NCI-H774 (cell line): ENCODE measurements at places on chromosomes 12 and 14.

DNA sequence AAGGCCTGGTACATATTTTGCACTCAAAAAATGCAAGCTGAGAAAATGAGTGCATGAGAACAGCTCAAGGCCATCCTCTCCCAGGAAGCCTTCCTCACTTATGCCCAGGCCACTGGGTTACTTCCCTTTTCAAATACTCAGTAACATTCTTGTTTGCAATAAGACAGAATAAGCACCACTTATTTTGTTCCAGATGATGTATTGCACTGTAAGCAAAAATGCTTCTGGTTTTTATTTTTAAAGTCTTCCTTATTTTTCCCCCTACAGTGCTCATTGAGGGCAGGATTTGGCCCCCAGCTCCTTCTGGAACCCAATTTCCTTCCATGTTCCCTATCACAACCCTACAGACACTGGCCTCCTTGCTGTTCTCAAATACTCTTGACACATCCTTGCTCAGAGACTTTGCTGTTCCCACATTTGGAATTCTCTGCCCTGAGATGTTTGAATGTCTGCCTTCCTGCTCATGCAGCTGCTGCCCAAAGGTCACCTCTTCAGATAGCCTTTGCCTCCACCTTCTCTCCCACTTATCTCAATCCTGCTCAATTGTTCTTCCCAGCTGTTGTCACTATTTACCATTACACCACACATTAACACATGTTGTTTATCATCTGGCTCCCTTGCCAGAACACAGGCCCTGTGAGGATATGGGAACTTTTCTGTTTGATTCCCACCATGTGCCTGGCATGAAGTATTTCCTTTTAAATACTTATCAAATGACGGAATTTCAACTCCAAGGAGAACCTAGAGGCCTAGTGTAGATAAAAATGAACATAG lies 49.9 kb downstream of the IFNG start:
- no peak for DNase-seq

GRCh38 chr12:88889326-88890110 lies 309.2 kb upstream of the KITLG start:
- no peak for DNase-seq

GRCh38 chr14:45649051-45649450 lies 396.0 kb upstream of the MIS18BP1 start:
- DNase-seq = no peak

DNA sequence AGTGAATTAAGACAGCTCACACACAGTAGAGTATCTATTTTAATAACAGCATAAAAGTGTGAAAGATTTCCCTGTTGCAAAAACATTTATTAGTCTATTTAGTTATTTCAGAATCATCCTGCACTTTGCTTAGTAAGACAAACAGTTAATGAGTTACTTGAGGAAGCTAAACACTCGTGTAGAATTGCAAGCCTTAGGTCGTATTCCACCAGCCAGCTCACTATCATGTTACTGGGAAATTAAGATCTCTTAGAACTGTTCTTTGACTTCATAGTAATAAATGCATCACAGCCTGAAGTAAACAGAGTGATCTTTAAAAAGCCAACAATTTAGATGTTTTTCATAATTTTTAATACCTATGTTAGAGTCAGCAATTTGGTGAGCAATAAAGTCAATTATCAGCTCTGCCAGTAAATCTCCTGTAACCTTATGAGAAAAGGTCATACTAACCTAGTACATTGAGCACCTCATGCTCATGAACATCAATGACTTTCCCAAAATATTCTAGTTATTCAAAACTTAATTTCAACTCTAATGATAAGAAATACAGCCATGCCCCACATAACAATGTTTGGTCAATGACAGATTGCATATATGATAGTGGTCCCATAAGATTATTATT lies 26.7 kb upstream of the ETNK1 start:
- DNase-seq = no peak

- no peak for DNase-seq
Observed at GRCh38 chr14:24351517-24351916, 11.7 kb upstream of the RIPK3 start.

DNA sequence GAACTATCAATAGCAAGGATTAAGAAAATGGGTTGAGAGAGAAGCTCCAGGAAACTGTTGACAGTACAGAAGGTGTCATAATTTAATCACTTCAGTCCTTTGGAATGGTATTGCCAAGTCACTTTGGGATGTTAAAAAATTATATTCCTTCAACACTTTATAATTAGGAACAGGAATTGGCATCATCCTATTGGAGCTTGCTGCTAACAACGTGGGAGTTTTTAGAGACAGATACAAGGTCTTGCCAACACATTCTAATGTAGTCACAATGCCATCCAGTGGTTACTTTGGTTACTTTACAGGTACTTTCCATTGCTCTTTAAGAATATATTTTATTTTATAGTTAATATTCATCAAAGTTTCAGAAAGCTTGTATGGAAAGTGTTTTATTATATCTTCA lies 310.1 kb downstream of the SYT1 start:
- no peak for DNase-seq

- DNase-seq = no peak
Observed at GRCh38 chr14:90544566-90544965, 147.7 kb downstream of the CALM1 start.

GRCh38 chr12:67589078-67589477 lies 59.5 kb upstream of the DYRK2 start:
- no peak for DNase-seq

DNA sequence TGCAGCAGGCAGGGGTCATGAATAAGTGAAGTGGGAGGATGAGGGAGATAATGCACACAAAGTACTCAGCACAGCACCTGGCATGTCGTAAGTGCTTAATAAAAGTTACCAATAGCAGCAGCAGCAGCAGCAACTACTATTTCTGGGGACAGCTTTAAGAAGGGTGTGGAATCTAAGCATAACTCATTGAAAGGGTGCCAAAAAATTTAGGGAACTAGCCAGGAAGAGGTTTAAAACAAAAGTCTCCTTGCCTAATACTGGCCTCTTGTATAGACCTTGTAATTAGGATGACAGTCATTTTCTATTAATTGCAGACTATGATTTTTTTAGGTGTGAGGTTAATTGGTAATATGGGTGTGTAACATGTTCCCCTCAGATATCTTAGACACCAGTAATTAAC lies 179.9 kb downstream of the PTPN11 start:
- no peak for DNase-seq

DNA sequence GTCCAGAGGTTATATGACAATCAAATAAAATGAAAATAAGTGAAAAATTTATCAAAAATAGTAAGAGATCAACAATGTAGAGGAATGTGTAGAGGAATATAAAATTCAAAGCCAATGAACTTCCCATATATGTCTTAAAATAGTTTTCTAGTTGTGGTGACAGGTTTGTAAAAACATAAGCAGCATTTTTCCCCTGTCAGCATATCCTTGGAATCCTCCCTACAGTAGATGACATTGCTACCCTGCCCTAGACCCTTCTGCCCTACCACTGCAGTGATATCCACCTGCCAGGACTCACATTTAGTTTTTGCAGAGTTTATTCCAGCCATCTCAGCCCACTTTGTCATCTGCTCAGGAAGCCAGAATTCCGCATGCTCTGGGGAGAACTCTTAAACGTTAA lies 842.0 kb downstream of the RPS29 start:
- no peak for DNase-seq

- DNase-seq = no peak
Observed at GRCh38 chr12:124506145-124506831, 61.1 kb downstream of the NCOR2 start.

DNA sequence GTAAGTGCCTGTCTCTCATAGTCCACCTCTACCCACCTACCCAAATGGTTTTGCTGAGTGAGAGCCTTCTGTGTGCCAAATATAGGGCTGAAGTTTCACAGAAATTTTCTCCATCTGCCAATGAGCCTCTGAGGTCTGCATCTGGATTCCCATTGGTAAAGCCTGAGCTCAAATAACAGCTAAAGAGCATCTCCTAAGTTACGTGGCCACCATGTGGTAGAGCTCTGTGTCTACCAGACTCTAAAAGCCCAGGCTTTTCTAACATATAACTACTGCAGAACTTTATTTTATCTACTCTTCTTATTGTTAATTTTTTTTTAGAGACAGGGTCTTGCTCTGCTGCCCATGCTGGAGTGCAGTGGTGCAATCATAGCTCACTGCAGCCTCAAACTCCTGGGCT lies 16.0 kb downstream of the AMDHD1 start:
- no peak for DNase-seq

- no peak for DNase-seq
Observed at GRCh38 chr14:99756796-99757195, 36.4 kb upstream of the EML1 start.

DNA sequence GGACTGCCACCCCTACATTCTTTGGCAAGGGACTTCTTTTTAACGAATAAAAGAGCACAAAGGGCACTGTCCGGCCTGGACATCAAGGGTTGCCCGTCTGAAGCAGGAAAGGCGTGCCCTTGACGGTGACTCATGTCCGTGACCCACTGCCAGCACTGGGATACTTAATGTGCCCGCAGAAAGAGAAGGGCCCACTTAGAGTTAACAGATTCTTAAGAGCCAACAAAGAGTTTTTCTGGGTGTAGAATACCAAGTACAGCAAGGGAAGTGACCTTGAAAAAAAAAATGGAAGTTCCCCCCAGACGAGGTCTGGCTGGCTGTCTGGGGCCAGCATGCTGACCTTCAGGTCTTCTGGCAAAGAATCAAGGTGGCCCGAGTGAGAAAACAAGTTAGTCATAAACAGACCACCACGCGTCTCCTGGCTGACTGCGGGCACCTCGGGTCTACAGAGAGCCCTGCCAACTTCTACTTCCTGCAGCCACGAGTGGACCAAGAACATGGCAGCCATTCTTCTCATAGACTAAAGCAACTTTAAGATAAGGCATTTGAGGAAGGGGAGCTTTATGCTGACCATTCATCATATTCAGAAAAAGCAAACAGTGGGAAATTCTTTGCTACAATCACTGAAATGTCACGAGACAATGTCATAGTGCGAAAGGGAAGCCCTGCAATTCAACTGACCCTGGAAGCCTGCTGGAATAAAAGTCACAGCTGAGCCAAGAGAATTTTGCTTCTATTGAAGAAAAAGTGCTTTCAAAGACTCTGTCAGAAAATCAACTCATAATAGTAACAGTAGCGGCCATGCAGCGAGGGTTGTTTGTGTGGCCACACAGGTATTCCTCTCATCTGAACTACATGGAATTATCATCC lies 10.5 kb upstream of the SELPLG start:
- no peak for DNase-seq

DNA sequence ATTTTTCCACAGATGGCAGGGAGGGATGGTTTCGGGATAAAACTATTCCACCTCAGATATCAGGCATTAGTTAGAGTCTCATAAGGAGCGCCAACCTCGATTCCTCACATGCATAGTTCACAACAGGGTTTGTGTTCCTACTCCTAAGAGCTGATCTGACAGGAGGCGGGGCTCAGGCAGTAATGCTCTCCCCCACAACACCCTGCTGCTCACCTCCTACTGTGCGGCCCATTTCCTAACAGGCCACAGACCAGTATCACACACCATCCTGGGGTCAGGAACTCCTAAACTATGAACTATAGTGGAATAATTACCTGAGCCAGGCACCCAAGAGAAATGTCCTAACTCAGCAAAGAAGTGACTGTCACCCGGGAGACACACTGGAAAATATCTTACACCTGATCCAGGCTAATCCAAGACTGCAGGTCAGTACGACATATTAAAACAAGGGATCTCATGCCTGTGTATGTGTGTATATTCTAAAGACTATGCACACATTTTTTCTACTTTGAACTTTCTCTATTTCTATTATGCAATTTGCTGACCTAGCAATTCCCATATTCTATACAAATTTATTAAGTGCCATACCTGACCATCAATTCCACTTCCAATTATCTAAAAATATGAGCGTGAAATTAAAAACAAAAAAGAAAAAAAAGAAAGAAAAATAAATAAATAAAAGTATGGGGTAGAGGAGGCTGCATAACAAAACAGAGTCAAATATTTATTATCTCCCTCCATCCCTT lies 4.7 kb downstream of the NAA25 start:
- no peak for DNase-seq

DNA sequence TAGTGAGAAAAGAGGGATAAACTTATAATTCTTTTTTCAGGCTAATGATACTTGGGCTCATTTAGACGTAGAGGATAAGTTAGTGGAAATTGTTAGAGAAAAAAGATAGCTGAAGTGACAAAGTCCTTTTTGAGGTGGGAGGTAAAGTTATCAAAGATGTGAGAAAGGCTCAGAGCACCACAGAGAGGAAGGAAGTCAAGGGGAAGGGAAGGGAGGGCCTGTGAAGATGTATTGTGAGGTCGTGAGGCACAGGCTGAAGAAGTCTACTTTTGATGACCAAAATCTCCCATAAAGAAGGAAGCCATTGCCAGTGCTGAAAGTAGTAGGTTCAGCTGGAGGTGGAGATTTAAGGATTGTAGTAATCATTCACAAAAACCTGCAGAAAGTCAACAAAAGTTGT lies 19.4 kb upstream of the PTGDR start:
- no peak for DNase-seq

DNA sequence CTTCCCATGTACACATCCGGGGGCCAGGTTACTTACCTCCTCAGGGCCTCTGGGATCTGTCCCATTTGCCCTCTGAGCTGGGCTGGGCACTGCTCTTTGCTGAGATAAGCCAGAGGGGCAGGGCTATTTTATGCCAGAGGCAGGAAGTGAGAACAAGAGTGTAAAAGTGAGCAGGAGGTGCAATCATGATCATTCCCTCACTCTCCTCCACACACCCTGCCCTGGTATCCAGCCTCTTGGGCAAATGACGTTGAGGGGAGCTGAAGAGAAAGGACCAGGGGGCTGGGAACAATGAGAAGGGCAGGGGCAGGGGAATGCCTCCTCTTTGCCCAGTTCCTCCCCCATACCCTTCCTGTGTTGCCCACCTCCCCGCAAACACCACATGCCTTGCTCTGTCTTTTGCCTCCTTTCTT lies 4.2 kb downstream of the LPAR5 start:
- no peak for DNase-seq

DNA sequence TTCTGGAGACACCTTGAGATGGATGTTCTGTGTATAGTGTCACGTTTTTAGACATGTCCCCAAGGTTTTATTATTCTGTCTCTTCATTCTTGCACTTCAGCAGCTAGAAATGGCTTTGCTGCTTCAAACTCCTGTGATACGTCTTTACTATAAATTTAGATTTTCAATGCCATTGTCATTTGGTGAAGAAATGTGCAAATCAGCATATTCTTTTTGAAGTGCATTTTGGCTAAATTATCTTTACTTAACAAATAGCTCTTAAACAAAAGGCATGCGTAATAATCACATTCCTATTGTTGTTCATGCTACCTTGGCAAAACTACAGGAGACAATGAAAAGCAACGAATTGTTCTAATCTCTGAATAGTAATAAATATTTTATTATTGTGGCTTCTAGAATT lies 502.9 kb upstream of the SYT1 start:
- DNase-seq = no peak

GRCh38 chr12:47407463-47408129 lies 298.2 kb downstream of the RPAP3 start:
- DNase-seq = peak; percentile 63

- no peak for DNase-seq
Observed at GRCh38 chr12:57404966-57405640, 25.7 kb downstream of the R3HDM2 start.

DNA sequence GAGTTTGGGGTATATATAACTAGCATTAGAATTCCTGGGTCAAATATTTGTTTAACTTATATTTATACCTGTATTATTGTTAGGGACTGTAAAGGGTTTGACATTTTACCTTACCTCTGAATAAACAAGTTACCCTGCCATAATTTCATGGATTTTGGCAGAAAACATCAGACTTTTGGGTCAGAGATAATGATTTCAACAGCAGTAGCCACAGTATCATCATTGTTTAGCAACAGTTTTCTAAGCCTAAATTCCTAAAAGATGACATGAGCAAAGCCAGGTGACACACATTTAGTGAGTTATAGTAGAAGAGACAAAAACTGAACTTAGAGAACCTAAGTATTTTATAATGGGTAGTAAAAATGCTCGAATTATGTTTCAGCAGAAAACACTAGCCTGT lies 954.4 kb downstream of the TRHDE start:
- no peak for DNase-seq
